ENCODE measurements at places on chromosomes 6 and 20.

- DNase-seq: no peak
These were observed 131.3 kb downstream of the C6orf118 start for GRCh38 chr6:165178056-165178455.

DNA sequence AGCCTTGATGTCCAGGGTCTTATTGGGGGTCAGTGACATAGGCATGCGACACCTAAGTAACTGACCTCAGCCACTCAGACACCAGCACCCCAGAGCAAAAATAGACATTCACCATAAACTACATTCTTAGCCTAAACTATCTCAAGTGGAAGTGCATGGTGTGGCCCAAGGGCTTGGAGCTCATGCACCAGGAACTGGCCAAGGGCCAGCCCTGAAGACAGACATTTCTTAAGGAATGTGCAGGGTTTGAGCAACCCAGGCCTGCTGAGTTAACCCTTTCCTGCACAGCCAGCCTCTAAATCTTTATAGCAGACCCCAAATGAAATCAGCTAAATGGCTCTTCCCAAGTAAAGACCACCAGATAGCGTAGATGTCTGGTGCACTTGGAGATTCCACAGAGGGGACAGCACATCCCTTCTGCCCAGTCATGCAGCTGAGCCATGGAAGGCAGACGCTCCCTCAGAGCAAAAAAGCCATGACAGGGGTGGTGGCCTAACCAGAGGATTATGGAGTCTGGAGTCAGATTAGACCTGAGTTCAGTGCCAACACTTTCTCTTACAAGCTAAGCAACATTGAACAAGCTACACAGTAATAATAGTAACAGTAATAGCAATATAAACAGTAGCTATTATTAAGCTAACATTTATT is 222.6 kb downstream of the ZMYND8 start:
- no peak for DNase-seq

- no peak for DNase-seq
These were observed 80.5 kb downstream of the SMLR1 start for GRCh38 chr6:130907687-130908086.

DNA sequence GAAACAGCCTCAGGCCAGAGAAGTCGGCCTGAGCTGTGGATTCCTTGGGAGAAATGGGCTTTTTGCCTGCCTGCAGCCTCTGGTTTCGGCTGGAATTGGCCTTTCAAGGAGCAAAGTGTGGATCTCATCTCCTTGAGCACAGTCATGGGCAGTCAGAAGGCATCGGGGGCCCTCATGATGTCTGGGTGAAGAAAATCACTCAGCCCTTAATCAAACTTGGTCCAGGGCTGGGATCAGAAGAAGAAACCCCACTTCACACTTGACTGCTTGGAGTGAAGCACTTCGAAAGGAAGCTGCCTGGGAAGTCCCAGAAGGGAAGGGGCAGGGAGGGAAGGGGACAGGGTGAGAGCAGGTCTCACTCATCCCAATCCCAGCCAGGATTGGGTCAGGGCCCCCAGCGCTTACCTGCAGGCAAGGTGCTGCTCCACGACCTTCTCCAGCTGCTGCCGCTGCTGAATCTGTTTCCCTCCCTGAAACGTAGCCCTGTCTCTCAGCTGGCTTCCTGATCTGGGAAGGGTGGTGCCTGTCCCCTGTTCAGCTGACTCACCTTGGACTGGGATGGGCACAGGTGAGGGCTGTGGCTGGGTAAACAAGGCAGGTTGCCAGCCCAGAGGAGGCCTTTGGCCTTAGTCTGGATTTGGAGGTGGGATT is at the start of gene SDCBP2:
Gene SDCBP2, minus strand, starts transcription at position 460 of the 651 bp plus-strand sequence. CDS start 8,723 bp downstream, outside the sequence.
- DNase-seq: no peak

- no peak for DNase-seq
These were observed 4.7 kb upstream of the GTF3C6 start for GRCh38 chr6:110953633-110954303.

DNA sequence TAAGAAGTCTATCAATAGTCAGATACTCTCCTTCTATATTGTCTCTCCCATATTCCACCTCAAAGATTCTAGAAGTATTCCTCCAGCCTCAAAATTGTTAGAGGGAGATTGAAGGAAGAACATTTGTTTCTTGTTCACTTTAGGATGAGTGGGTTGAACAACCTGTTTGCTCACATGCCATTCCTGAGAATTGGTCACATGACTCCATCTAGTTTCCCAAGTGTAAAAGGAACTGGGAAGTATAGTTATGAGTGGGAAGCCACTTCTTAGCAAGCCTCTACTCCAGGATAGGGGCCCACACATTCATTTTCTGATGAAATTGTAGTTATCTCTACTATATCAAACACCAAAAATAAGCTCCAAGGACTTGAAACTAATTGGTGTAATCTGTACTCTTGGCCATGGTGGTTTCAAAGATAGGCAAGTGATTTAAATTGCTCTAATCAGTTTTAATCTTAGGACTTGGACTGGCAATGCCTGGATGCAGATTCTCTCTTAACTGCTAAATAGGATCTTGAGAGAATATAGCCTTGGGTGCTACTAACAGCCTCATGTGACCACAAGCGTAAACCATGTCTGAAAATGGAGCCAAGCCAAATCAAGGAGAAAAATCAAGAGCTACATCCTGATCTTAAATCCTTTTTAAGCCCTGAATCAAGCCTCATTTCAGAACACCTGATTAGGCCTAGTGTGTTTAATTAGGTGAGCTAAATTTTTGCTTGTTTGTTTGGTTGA is 758.7 kb upstream of the MAN1A1 start:
- DNase-seq: no peak

- DNase-seq: no peak
These were observed 86.0 kb downstream of the SESN1 start for GRCh38 chr6:109008537-109009235.

All from stimulated activated CD8-positive, alpha-beta memory T cell treated with anti-CD3 and anti-CD28 coated beads, Interleukin-7, amount 100 ng/mL, for 4 hours (primary cell).